Hepatic stellate cell (primary cell): ENCODE measurements at places on chromosomes 6 and 20.

DNA sequence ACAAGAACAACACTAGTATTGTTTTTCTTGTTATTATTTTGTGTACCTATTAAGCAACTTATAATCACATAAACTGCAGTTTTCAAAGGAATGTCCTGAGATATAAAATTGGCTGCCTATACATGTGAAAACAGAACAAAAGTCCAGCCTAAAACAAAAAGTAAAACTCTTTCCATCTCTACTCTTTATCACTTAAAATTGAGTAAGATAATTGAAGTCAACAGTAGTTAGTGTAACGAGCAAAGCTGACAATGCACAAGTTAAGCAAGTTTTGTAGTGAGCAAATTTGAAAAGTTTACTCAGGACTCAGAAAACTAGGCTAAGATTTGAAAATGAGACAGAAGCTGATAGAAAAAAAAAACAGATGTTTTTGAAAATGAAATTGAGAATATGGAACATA, 941.4 kb upstream of the MAN1A1 start:
- no peak for DNase-seq

GRCh38 chr6:41503827-41504465, 42.2 kb upstream of the FOXP4 start:
- peak; percentile 71 for DNase-seq

GRCh38 chr6:4895971-4896370, 107.9 kb downstream of the RPP40 start:
- DNase-seq = no peak

GRCh38 chr6:155604991-155605390, 149.4 kb upstream of the NOX3 start:
- no peak for DNase-seq

DNA sequence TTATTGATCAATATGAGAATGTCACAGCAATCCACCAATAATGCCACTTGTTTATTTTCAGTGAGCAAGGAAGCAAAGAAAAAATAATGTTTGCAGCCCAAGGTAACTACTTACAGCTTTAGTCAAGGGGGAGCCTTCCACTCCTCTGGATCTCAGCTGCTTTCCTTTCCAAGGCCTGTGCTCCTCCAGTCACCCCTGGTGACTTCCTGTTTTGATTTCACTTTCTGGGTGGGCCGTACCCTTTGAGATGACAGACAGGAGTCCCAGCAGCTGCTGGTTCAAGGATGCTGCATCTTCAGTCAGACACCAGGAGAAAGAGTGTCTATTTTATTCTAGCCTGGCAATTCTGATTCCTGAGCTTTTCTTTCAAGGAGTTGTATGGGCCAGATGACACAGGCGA, 5.6 kb upstream of the VNN2 start:
- peak; percentile 9 for DNase-seq

- DNase-seq = no peak
These were observed 232.8 kb upstream of the EXOC2 start for GRCh38 chr6:925656-926213.
